T-helper 17 cell (primary cell): ENCODE measurements at places on chromosomes 2 and 18.

- H3K36me3 ChIP-seq = peaks cover 6% of the 10 kb centered on the region
- no peaks in the 10 kb centered on the region for H3K4me1 ChIP-seq
- no peaks in the 10 kb centered on the region for H3K27me3 ChIP-seq
- no peak for DNase-seq
Observed at GRCh38 chr18:35707674-35708073, 126.1 kb downstream of the GALNT1 start.

- peaks cover 7% of the 10 kb centered on the region for H3K27me3 ChIP-seq
- no peaks in the 10 kb centered on the region for H3K4me1 ChIP-seq
Observed at GRCh38 chr2:113061241-113061640, 2.2 kb downstream of the IL36RN start.

DNA sequence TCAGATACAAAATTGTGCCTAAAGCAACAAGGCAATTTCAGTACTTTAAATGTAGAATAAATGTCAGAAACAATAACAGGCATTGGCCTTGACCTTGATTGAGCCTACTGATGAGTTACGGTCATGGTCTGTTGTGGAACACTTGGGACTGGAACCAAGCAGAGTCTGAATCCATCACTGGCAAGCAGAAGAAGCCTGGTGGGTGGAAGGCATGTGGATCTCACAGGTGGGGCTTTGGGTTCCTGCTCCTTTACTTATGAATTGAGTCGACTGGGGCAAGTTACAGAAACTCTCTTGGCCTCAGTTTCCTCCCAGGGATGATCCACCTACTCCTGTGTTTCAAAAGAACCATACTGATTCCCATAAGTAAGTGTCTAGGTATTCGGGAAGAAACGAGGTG, 102.3 kb downstream of the KCNF1 start:
- no peak for DNase-seq
- no peak overlapping the region for H3K4me3 ChIP-seq
- peaks cover 22% of the 10 kb centered on the region for H3K27me3 ChIP-seq
- H3K36me3 ChIP-seq = no peaks in the 10 kb centered on the region

GRCh38 chr2:229673676-229674075, 40.7 kb downstream of the DNER start:
- no peak for DNase-seq
- no peaks in the 10 kb centered on the region for H3K4me1 ChIP-seq
- no peak overlapping the region for H3K27ac ChIP-seq
- H3K36me3 ChIP-seq = peaks cover 3% of the 10 kb centered on the region
- H3K27me3 ChIP-seq = peaks cover 76% of the 10 kb centered on the region

DNA sequence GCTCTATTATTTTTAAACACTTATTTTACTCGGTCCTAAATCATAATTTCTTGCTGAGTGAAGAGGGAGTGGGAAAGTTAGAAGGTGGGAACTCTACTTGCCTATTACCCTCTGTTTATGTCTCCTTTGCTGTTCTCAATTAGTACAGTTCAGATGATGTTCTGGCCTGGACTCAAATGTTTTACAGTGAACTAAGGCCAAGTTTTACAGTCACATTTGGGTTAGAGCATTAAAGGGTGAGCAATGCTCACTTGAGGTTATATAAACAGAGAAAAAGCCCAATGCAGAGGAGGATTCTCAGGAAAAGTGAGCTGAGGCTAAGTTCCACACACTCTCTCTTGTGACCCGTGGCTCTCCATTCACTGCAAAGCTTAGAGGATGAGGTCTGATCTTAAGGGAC, 52.4 kb downstream of the ITSN2 start:
- H3K36me3 ChIP-seq = peaks cover 10% of the 10 kb centered on the region
- no peak for DNase-seq
- no peak overlapping the region for H3K4me3 ChIP-seq
- H3K27me3 ChIP-seq = no peaks in the 10 kb centered on the region
- peak overlapping the region; percentile 63 for H3K27ac ChIP-seq
- peaks cover 3% of the 10 kb centered on the region for H3K4me1 ChIP-seq

- H3K27me3 ChIP-seq = peaks cover 4% of the 10 kb centered on the region
- H3K4me3 ChIP-seq = no peak overlapping the region
- H3K27ac ChIP-seq = no peak overlapping the region
- DNase-seq = no peak
- peaks cover 2% of the 10 kb centered on the region for H3K36me3 ChIP-seq
- no peaks in the 10 kb centered on the region for H3K4me1 ChIP-seq
Observed at GRCh38 chr2:172260336-172260735, 157.6 kb upstream of the DLX2 start.

- no peaks in the 10 kb centered on the region for H3K27me3 ChIP-seq
- no peak overlapping the region for H3K4me3 ChIP-seq
- H3K36me3 ChIP-seq = no peaks in the 10 kb centered on the region
- no peak overlapping the region for H3K27ac ChIP-seq
Observed at GRCh38 chr2:171412571-171413175, 21.1 kb downstream of the METTL8 start.

- H3K27me3 ChIP-seq = no peaks in the 10 kb centered on the region
- no peak overlapping the region for H3K4me3 ChIP-seq
- DNase-seq = no peak
- H3K4me1 ChIP-seq = peaks cover 3% of the 10 kb centered on the region
Observed at GRCh38 chr2:25697559-25698341, 24.4 kb upstream of the DTNB start.

- H3K4me3 ChIP-seq = no peak overlapping the region
- peaks cover 61% of the 10 kb centered on the region for H3K27me3 ChIP-seq
- no peak overlapping the region for H3K27ac ChIP-seq
Observed at GRCh38 chr18:41917181-41917580, 37.9 kb upstream of the PIK3C3 start.

DNA sequence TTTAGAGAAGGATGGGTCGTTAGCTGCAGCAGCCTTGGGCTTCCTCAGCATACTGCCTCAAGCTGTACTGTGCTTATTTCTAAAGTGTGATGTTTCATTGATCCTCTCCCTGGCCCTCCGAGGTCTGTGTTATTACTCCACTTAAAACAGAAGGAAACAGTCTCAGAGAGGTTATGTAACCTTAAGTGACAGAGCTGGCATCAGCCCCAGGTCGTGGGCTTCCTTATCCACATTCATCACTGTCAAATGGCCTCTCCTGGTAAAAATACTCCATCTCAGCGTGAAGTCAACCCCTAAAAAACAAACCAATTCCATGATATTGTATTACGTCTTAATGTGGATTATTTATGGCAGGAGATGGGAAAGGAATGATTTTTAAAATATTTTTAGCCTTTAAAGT, 153.3 kb upstream of the NOSTRIN start:
- no peak overlapping the region for H3K27ac ChIP-seq
- H3K4me3 ChIP-seq = no peak overlapping the region
- no peaks in the 10 kb centered on the region for H3K27me3 ChIP-seq
- no peak for DNase-seq
- no peaks in the 10 kb centered on the region for H3K36me3 ChIP-seq

- DNase-seq = no peak
- H3K27ac ChIP-seq = no peak overlapping the region
- H3K4me1 ChIP-seq = peaks cover 8% of the 10 kb centered on the region
- peaks cover 5% of the 10 kb centered on the region for H3K27me3 ChIP-seq
- H3K4me3 ChIP-seq = no peak overlapping the region
Observed at GRCh38 chr2:64186699-64187605, 42.7 kb upstream of the PELI1 start.

DNA sequence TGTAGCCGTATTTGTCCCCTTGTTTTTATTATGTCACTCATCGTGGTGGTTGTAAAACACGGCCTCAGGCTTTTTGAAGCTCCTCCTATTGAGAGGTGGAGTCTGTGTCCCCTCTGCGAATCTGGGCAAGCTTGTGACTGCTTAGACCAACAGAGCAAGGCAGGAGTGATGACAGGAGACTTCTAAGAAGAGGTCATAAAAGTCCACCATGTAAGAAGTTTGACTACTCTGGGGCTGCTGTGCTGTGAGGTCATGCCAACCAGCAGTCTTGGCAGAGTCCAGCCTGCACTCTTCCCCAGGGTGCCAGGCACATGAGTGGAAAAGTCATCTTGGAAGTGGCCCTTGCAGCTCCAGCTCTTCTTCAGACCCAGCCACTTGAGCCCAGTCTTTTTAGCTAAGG, 83.8 kb upstream of the SPTBN1 start:
- H3K27ac ChIP-seq = no peak overlapping the region
- no peak for DNase-seq

- no peak overlapping the region for H3K27ac ChIP-seq
- no peak for DNase-seq
- peaks cover 10% of the 10 kb centered on the region for H3K4me1 ChIP-seq
- H3K27me3 ChIP-seq = peaks cover 34% of the 10 kb centered on the region
Observed at GRCh38 chr2:152627351-152627957, 89.8 kb downstream of the PRPF40A start.

DNA sequence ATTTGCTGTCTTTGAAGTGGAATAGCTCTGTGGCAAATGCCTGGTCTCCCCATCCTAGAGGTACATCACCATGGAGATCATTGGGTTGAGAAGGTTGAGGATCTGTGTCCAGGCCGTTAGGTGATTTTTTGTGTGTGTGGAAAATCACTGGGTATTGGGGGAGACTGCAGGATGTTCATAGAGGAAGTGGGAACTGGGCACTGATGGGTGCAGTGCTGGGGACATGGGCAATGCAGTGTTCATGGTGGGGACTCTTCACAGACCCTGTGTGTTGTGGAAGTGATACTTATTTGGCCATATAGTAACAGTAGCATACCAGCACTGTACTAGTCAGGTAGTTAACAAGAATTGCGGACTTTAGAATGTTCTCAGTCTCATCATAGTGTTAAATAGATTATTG, 34.9 kb downstream of the ATP9B start:
- peaks cover 5% of the 10 kb centered on the region for H3K36me3 ChIP-seq
- no peaks in the 10 kb centered on the region for H3K27me3 ChIP-seq
- DNase-seq = no peak
- no peak overlapping the region for H3K4me3 ChIP-seq
- H3K4me1 ChIP-seq = peaks cover 35% of the 10 kb centered on the region
- H3K27ac ChIP-seq = no peak overlapping the region

DNA sequence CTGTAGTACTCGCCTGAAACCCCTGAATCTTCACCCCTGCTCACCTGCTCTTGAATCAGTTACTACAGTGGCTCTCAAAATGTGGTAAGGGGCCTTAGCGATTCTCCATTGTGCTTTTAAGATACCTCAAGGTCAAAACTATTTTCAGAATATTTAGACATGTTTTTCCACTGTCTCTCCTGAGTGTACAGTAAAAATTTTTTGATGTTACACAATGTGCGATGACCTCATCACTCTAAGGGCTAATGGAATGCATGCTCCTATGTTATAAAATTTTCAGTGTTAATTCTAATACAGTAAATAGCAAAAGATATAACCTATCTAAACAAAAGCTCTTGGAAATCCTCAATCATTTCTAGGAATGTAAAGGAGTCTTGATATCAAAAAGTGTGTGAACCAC, 336.9 kb upstream of the PKDCC start:
- H3K27me3 ChIP-seq = peaks cover 34% of the 10 kb centered on the region
- H3K27ac ChIP-seq = no peak overlapping the region
- H3K36me3 ChIP-seq = no peaks in the 10 kb centered on the region
- no peak for DNase-seq
- H3K4me1 ChIP-seq = peaks cover 4% of the 10 kb centered on the region

DNA sequence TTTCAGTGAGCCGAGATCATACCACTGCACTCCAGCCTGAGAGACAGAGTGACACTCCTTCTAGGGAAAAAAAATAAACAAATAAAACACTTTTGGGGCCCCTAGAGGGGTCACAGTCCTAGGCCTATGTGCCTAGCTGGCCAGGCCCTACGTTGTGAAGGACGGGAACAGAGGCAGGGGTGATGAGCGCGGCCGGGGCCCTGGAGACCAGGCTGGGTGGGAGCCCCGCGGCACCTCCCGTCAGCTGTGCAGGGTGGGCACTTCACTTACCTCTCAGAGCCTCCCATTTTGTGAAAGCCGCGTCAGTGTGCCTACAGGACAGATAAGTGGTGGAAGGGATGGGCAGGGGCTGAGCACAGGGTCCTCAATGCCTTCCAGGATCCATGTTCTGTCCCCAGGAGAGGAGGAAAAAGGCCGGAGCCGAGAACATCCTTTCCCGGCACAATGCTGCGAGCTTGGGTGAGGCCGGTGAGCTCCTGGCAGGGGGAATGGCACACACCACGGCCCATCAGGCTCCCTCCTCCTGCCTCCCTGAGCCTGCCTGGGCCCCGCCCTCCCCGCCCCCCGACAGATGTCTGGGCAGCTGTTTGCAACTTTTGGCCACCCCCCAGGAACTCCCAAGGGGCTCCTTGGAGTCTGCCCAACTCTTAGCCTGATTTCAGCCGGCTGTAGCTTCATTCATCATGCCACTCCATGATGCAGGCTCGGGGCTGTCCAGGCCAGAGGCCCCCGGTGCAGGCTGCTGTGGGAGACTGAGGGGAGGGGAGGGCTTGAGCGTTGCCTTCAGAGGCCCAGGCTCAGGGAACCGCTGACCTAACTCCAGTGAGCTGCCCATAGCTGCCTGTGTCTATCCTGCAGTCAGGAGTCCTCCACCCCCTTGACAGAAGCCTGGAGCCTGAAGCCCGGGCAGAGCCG, 196.5 kb downstream of the TFCP2L1 start:
- peaks cover 13% of the 10 kb centered on the region for H3K27me3 ChIP-seq
- no peak for DNase-seq
- H3K36me3 ChIP-seq = no peaks in the 10 kb centered on the region
- H3K4me1 ChIP-seq = no peaks in the 10 kb centered on the region

- H3K36me3 ChIP-seq = no peaks in the 10 kb centered on the region
- no peaks in the 10 kb centered on the region for H3K4me1 ChIP-seq
- peaks cover 20% of the 10 kb centered on the region for H3K27me3 ChIP-seq
- H3K27ac ChIP-seq = no peak overlapping the region
Observed at GRCh38 chr2:128640166-128640844, 321.6 kb upstream of the HS6ST1 start.

DNA sequence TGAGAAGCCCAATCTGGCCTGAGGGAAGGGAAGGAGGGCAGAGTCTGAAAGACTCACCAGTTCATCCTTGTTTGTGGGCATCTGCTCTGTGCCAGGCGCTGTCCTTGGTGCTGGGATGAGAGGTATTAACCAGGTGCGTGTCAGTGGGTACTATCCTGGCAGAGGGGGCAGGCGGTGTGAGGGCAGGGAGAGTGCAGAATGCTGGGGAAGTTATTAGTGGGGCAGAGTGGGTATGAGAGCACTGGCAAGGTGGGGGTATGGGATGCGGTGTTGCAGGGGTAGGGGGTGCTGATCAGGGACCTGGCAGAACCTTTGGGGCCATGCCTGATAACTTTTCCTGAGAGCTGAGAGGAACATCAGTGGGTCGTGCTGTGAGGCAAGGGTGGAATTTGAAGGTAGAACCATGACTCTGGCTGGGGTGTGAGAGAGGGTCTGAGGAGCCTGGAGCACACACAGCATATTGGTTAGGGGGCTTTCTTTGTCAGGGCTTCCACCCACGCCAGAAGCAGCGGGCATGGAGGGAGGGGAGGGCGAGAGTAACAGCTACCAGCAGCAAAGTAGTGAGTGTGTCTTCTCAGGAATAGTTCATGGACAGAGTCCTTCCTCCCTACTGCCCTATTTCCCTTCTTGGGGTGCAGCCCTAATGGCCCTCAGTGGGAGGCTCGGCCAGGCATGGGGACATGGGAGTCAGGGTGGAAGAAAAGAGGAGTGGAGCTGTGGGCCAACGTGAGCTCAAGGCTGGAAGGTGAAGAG, 290.7 kb downstream of the CYP26B1 start:
- H3K36me3 ChIP-seq = no peaks in the 10 kb centered on the region
- H3K4me3 ChIP-seq = no peak overlapping the region
- no peak overlapping the region for H3K27ac ChIP-seq
- no peaks in the 10 kb centered on the region for H3K4me1 ChIP-seq
